ENCODE measurements at places on chromosomes 3 and 15.

DNA sequence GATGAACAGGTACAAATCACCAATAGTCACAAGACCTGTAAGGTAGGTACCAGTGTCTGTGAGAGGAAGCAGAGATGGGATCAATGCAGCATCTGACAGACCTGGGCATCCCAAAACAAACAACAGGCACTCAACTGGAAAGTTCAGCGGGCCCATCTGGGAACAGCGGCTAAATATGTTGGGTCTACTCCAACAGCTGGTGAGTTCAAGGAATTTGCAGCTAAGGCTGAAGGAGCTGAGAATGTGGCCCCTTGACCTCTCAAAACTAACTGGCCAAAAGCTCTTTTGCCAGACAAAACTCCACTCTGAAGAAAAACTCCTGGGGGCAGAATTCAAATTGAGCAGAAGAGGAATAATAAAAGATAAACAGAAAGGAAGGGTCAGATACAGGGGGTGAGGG is 24.4 kb downstream of the AVEN start:
- no peak for DNase-seq

DNA sequence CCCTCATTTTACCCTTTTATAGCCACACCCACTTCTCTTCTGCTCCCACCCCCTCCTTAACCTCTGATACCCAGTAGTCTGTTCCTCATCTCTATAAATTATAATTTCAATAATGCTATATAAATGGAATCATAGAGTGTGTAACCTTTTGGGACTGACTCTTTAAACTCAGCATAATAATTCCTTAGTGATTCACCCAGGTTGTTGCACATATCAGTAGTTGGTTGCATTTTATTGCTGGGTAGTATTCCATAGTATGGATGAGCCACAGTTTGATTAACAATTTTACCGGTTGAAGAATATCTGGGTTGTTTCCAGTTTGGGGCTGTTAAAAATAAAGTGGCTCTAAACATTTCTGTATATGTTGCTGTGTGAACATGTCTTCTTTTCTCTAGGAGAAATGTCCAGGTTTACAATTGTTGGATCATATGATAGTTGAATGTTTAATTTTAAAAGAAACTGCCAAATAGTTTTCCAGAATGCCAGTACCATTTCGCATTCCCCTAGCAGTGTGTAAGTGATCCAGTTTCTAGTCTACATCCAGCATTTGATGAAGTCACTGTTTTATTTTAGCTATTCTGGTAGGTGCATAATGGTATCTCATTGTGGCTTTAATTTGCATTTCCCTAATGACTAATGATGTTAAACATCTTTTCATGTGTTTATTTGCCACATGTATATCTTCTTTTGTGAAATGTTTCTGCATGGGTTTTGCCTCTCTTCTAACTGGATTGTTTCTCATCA is 68.5 kb downstream of the VPS8 start:
- DNase-seq = no peak

- no peak for DNase-seq
Measured at GRCh38 chr3:124876401-124876878, 10.7 kb downstream of the ITGB5 start.

- DNase-seq = no peak
Measured at GRCh38 chr3:178618197-178618596, 82.0 kb downstream of the KCNMB2 start.

GRCh38 chr3:69370156-69370883 is 15.6 kb downstream of the FRMD4B start:
- peak; percentile 85 for DNase-seq

- peak; percentile 23 for DNase-seq
Measured at GRCh38 chr3:29649815-29650547, 369.1 kb downstream of the RBMS3 start.

- DNase-seq = no peak
Measured at GRCh38 chr3:143428294-143428693, 308.7 kb downstream of the CHST2 start.

DNA sequence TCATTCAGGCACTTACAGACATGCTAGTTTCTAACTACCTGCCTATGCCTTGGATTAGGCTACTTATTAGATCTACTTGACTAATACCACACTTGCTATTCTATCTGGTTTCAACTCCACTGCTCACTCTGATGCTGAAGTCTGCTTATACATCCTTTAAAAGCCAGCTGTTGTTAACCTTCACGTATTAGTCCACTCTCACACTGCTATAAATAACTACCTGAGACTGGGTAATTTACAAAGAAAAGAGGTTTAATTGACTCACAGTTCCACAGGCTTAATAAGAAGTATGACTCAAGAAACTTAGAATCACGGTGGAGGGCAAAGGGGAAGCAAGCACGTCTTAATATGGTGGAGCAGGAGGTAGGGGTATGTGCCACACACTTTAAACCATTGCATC is 47.7 kb upstream of the ANKRD28 start:
- no peak for DNase-seq

GRCh38 chr3:162077108-162077507 is 580.5 kb downstream of the OTOL1 start:
- DNase-seq = no peak

GRCh38 chr3:111747490-111747889 is 111.6 kb upstream of the PHLDB2 start:
- no peak for DNase-seq

DNA sequence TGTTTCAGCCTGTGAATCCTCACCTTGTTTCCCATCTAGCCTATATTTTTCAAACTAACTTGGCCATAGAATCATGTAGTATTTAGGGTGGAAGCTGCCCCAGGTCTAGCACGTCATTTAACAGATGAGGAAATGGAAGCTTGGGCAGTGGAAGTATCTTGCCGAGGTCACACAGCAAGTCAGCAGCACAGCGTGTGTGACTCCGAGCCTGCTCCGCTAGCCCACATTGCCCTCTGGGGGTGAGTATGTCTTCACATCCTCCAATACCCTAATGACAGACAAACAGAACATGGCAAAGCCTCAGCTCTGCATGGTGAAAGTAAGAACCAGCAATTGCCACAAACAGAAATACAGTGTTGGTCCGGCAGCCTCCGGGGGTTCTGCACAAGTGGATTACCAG is 2.2 kb upstream of the CCR5 start:
- peak; percentile 51 for DNase-seq

GRCh38 chr15:72369964-72370363 is 5.8 kb downstream of the HEXA start:
- no peak for DNase-seq

DNA sequence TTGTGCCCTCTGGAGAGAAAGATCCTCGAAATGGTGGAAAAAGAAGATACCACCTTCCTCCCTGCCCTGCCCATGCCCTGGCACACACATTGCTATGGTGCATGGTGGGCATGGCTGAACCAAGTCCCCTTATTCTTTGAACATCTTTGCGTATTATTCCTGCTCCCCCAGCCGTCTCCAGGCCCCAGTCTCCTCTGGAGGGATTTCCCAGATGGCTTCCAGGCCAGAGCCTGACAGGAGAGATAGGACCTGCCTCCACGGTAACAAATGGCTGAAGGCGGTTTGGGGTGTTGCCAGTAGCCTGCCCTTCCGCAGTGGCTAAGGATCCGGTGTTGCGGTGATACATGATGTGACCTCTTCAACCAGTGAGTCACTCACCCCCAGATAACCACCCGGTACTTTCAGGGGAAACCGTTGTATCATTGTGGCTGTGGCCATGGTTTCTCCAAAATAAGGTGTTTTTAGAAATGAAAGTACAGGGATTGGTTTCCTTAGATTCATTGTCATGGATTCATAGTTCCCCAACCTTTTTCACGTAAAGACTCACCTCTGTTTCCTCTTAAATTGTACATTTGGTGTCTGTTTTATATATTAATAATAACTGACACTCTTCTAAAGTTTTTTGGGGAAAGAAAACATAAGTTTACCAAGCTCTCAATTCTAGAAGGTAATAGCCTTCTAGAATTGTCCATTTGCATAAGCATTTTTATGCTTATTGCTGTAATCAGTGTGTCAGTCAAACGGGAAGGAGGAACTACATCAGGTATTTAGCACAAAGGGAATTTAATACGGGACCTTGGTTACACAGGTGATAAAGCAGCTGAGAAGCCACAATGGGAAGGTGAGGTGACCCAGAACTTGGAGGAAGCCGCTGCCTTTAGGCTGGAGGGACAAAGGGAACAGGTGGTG is 25.9 kb downstream of the SMAD3 start:
- peak; percentile 77 for DNase-seq

- DNase-seq = no peak
Measured at GRCh38 chr15:82018201-82018600, 27.6 kb downstream of the MEX3B start.

- no peak for DNase-seq
Measured at GRCh38 chr15:36843822-36844221, 256.5 kb downstream of the MEIS2 start.

- DNase-seq = no peak
Measured at GRCh38 chr15:41281236-41281635, 50.2 kb downstream of the CHP1 start.

DNA sequence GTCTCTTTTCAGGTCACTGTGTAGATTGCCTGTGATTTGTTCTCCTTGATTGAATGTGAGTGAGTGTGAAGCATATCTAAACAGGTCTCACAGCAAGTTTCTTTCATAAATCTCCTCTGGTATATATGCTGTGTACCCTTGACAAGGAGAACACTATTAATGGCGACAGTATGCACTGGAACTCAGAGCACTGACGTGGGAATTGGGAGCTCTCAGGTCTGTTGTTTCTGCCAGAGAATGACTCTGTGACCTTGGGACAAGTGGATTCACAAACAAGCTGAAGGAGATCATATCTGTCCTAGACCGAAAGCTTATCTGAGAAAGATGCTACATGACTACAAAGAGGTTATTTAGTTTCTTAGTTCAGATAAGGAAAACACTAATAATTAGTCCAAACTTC is 326.3 kb upstream of the TPRG1 start:
- no peak for DNase-seq

GRCh38 chr3:169865176-169865767 is 4.5 kb downstream of the LRRC31 start:
- no peak for DNase-seq
